ELR (cell line): ENCODE measurements at places on chromosomes 2 and 18.

DNA sequence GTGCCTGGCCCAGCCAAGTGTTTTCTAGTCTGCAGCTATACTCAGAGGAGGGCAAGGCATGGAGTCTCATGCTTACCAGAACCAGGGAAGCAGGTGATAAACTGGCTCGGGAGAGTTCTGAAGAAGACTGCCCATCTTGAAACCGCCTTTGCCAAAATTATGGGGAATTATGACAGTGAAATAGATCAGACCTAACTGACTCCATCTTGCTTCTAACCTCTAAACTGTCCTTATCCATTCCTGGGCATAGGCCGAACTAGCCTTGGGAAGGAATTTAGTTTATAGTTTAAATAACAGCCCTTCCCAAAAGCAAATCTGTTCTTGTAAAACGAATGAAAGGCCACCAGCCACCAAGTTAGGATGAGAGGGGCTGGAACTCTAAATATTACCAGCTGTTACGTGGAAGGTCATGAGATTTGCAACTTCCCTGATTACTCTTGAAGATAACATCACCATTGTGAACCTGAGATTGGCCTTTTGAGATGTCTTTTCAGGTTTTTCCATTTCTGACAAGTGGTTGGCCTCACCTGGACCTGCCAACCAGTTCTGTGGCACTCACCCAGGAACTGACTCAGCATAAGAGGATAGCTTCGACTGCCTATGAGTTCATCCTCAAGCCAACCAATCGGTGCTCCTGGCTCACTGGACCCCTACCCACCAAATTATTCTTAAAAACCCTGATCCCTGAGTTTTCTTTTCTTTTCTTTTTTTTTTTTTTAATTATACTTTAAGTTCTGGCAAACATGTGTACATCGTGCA lies 23.4 kb downstream of the CHCHD5 start:
- no peak for DNase-seq

- no peak for DNase-seq
Observed at GRCh38 chr2:7438855-7439254, 521.6 kb downstream of the RNF144A start.

DNA sequence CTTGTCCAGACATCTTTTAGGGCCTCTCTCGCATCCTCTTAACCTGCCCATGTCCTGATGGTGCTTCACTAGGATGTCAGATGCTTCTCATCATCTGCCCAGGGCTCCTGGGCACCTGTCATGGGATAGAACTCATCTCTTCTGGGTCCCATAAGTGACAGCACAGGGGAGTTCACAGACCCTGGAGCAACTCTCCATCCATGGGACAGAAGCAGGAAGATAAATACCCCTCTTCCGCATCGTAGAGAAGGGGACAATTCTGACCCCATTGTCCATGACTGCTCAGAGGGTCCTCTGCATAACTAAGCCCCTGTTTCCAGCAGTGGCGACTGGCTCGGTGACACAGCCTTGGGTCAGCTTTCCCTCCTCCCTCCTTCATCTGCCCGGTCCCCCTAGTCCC lies 82.3 kb downstream of the TWIST2 start:
- no peak for DNase-seq

DNA sequence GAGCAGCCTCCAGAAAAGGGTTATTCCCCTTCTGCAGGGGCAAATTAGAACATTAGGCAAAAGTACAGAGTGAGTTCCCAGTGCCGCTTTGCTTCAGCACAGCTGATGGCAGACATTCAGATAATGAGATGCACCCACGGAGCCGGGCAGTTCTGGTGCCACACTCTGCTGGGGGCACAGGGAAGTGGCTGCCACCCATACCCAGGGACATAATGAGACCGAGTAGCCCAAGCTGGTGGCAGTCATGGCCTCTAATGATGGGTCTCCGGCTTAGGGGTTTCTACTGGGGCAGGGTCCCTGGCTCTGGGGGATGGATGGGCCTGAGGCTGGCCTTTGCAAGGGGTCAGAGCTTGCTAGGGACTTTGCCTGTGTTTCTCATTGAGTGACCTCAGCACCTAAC lies 26.2 kb downstream of the GLI2 start:
- DNase-seq = no peak

GRCh38 chr2:238963161-238963970 lies 115.5 kb downstream of the TWIST2 start:
- no peak for DNase-seq

DNA sequence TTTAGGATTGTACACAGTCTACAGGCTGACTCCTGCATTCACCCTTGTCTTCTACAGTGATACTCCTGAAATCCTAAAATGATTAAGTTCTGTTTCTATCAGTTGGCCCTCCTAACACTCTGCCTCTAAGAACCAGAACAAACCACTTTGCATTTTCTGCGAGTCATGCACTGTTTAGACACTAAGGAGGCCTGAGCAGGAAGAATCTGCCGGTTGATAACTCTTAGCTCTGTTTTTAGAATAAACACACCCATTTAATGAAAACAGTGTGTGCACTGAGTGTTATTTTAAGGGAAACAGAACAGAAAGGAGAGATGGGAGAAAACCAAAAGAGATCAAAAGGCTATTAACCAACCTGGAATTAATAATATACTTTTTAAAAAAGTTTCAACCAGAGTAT lies 22.9 kb upstream of the SSB start:
- DNase-seq = peak; percentile 10

DNA sequence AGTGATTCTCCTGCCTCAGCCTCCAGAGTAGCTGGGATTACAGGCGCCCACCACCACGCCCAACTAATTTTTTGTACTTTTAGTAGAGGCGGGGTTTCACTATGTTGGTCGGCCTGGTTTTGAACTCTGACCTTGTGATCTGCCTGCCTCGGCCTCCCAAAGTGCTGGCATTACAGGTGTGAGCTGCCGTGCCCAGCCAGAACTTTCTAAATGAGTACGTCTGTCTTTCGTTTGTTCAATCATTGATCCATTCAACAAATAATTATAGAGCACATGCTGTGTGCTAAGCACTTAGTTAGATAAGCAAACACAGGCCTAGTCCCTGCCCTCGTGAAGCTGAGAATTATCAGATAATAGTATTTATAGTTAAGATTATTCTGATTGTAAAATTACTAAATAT lies 56.5 kb downstream of the TTC39C start:
- DNase-seq = no peak

GRCh38 chr2:144372410-144373080 lies 147.4 kb downstream of the ZEB2 start:
- no peak for DNase-seq

DNA sequence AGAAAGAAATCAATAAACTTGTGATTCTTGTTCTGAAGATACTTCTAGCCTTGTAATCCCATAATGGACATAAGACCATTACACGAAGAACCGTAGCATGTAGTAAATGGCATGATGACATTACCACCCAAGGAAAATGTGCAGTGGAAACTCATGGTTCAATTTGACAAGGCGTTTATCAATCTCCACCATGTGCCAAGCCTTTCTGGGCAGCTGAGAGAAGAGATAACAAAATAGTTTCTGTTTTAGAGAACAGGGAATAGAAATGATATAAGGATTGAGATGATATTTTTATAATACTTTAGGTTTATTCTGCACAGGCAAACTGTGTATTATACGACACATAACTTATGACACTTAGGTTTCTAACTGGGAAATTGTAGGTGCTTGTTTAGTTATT lies 19.2 kb downstream of the ABI2 start:
- DNase-seq = no peak

DNA sequence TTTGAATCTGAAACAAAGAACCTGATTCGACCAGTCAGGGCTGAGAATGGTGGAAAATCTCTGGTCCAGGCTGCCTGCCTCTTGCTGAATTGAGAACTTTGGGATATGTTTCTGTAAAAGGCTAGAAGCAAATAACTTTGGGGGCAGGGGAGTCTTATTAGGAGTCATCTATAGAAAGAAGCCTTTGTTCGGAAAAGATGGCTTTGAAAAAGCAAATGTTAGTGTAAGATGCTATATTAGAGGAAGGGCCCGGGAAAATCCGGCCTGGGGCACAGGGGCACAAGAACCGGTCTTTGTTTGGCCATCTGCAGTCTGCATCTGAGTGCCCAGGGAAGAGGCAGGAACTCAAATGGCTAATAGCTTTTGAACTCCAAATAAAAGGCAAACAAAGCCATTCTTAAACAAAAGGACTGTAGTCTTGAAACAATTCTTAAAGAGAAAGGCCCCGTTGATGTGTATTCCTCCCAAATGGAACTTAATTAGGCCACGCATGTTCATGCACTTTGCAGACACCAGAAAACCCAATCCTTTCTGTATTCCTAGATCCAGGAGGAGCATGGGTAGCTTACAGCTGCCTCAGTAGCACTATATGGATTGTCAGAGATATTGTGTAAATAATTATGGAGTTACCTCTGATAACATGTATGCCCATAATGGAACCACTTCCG lies 180.0 kb upstream of the ARL4C start:
- DNase-seq = no peak

DNA sequence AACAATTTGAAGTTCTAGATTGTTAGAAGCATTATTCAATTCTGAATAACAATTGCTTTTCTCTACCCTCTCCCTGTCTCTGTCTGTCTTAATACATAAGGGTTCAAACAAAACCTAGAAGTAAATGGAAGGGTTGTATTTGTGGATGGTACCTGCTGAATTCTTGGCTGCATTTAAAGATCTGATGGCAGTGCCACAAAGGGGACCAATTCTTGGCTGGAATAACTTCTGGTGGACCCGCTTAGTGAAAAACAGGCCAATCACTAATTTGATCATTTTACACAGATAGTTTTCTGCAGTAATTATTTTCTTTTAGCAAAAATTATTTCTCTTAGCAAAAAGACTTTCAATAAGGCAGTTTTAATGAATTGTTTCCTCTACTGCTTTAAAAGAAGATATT lies 353.5 kb downstream of the MYCN start:
- DNase-seq = no peak

GRCh38 chr18:59547581-59548182 lies 149.5 kb downstream of the CCBE1 start:
- DNase-seq = peak; percentile 78

- peak; percentile 23 for DNase-seq
Observed at GRCh38 chr18:47595831-47596501, 334.5 kb downstream of the SMAD2 start.

GRCh38 chr2:120368086-120368485 lies 22.1 kb downstream of the INHBB start:
- DNase-seq = peak; percentile 9

- DNase-seq = no peak
Observed at GRCh38 chr18:9849407-9850283, 36.1 kb upstream of the TXNDC2 start.

GRCh38 chr2:133077269-133077822 lies 407.3 kb upstream of the LYPD1 start:
- no peak for DNase-seq

GRCh38 chr18:35241448-35241804 lies 592 bp downstream of the ZNF397 start:
- no peak for DNase-seq

DNA sequence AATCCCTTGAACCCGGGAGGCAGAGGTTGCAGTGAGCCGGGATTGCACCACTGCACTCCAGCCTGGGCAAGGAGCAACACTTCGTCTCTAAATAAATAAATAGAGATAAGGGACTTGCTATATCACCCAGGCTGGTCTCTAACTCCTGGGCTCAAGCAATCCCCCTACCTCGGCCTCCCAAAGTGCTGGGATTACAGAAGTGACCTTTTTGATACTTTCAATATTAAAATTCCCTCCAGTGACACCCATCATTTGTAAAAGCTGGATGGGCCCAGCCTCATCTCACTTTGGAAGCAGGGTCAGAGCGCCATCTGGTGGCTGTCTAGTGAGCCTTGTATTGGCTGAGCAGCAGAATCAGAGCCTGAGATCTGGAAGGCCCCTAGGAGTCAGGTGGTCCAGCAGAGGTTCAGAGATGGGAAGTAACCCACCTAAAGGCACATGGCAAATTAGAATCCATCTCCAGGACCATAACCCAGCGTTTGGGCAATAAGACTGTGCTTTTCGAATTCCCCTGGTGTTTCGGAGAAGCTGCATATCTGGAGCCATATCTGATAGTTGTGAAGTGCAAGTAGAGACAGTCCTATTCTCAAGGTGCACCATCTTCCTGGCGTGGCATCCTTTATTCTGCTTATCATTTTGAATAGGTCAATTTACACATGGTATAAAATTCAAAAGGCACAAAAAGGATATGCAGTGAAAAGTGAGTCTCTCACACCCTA lies 18.3 kb upstream of the SLC35F6 start:
- peak; percentile 78 for DNase-seq

GRCh38 chr2:1744446-1745170 lies at the start of gene PXDN:
Gene PXDN (minus strand): TSS chr2:1744515. CDS start chr2:1744455, 60 bp downstream.
- peak; percentile 74 for DNase-seq

- DNase-seq = peak; percentile 100
Observed at GRCh38 chr2:238864207-238865014, 16.5 kb downstream of the TWIST2 start.

DNA sequence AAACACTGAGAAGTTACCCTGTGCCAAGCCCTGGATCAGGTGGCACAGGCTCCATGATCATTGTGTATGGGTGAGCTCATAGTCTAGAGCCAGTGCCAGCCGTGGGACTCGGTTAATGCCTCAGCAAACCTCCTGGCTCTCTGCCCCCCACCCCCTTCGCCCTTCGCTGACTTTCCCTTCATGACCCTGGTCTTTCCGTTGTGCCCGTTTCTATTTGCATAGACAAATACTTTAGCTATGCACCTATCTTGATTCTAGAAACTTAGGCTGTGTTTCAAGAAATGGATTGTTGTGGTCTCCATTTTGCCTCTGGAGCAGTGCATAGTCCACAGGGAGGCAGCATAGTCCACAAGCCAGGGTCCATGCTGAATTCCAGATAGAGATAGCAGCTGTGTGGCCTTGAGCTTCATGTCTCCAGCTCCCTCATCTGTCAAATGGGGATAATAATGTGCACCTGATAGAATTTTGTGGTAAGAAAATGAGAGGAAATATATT lies 44.8 kb upstream of the KDM3A start:
- peak; percentile 45 for DNase-seq

- DNase-seq = peak; percentile 76
Observed at GRCh38 chr2:158953926-158954763, 14.3 kb upstream of the TANC1 start.
